ENCODE measurements at places on chromosomes 11 and 22.

DNA sequence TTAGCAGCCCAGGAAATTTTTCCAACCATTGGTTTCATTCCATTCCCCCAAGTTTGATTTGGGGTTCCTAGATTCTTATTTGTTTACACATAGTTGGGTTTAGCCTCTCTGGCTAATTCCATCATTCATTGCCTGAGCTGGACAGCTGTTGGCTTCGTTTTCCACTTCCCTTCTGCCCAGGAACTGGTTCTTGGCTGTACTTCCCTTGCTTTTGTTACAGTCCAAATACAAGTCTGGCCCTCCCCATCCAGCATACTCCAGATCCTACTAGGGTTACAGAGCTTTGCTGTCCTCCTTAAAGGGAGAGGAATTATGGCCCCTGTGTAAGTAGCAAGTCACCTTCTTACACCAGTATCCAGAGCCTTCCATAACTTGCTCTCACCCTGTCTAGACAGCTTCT, 356.3 kb downstream of the FAT3 start:
- DNase-seq: no peak

- DNase-seq: no peak
Observed at GRCh38 chr22:46935506-46936377, 173.3 kb downstream of the TBC1D22A start.

- no peak for DNase-seq
Observed at GRCh38 chr11:132913295-132913694, 619.0 kb downstream of the OPCML start.

- no peak for DNase-seq
Observed at GRCh38 chr22:30304495-30305244, 15.4 kb upstream of the CASTOR1 start.

DNA sequence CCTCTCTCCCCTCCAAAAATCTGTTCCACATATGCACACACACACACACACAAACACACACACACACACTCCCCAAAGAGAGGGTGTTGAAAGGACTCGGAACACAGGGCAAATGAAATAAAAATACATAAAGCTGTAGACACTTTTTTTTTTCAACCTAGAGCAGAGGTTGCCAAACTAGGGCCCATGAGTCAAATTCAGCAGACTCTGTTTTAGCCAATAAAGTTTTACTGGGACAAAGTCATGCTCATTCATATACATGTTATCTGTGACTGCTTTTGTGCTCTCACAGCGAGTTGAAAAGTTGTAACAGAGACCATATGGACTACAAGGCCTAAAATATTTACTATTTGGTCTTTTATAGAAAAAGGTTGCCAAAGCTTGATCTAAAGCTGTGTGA, 8.9 kb downstream of the IMMP1L start:
- no peak for DNase-seq

GRCh38 chr11:97279341-97279740, 889.5 kb downstream of the JRKL start:
- DNase-seq: no peak

DNA sequence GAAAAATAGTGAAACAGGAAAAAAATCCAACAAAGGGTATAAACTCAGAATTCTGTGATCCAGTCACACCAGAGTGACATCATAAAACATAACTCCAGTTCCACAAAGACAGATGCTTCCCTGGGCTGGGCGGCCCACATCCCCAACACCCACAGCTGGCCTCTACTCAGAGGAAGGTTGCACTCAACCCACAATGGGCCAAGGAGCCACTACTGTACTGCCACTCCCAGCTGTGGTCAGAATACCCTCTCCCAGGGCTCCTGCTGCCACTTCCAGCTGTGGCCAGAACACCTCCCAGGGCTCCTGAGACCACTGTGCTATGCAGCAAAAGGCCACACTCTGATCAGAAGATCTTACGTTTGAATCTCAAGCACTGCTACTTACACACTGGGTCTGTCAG, 18.3 kb downstream of the SMCO4 start:
- DNase-seq: no peak

GRCh38 chr11:93340223-93340622, 9.7 kb downstream of the DEUP1 start:
- DNase-seq: no peak

GRCh38 chr22:32623943-32624342, 149.3 kb downstream of the FBXO7 start:
- no peak for DNase-seq

- DNase-seq: no peak
Observed at GRCh38 chr11:75543806-75544205, 18.1 kb upstream of the GDPD5 start.

DNA sequence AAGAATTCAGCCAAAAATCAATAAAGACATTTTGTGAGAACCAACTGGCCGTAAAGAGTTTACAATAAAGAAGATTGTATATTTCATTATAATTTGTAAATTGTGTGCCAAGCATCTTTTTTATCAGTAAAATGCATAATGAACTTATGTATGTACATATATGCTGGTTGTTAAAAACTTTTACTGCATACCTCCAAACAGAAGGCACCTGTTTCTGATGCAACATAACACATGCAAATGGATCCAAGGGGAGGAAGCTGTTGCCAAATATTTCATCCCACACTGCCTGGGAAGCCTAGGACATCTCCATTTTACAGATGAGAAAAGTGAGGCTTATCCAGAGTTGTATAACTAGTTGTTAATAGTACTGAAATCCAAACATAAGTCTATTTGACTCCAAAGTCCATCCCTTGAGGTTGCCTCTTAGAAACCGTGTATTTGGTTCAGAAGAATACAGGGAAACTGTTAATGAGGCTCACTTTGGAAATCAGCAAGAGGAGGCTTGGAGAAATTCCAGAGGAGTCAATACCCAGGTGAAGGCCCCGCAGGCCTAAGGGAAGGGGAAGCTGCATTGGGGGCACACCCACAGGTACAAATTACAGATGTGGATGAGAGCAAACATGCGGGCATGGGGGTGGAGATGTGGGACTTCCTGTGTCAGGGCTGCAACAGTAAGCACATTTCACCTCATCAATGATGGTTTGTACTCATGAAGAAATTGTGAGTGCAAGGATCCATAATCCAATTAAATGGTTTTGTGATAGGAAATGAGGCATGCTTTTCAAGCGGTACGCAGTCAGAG, 51.1 kb downstream of the RCN1 start:
- DNase-seq: no peak

DNA sequence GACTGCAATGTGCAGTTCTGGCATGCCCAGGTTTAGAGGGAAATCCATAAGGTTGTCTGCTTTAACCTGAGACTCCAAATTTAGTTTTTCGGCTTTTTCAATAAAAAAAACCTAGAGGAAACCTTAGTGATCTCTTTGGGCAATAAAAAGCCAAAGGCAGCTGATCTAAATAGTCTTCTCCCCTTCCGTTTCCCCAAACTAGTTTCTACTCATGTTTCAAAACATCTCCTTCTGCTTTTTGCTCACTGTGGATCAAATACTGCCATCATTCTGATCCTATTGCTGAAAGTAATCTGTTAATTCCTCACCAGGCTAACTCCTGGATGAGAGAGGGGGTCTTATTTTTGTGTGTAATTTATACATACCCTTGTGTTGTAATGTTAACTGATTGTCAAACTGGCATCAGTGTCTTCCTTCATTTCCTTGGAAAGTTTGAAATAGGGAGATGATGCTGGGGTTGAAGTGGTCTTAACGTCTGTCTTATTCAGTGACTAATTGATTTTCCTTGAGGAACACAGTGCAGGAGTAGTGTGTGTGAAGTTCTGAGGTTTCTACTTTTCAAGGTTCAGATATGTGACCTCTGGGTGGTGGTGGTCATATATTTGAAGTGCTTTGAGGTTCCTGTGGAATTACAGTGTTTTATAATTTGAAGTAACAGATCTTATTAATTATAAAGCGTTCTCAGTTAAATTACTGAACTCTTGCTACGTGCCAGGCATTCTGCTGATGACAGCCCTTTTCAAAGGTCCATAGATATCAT, 55.0 kb downstream of the ARHGAP42 start:
- DNase-seq: no peak

- DNase-seq: no peak
Observed at GRCh38 chr11:132444911-132445310, 1074.5 kb downstream of the NTM start.

GRCh38 chr11:35811783-35812182, 132.1 kb upstream of the LDLRAD3 start:
- no peak for DNase-seq

- no peak for DNase-seq
Observed at GRCh38 chr11:121358760-121359159, 66.2 kb downstream of the SC5D start.

DNA sequence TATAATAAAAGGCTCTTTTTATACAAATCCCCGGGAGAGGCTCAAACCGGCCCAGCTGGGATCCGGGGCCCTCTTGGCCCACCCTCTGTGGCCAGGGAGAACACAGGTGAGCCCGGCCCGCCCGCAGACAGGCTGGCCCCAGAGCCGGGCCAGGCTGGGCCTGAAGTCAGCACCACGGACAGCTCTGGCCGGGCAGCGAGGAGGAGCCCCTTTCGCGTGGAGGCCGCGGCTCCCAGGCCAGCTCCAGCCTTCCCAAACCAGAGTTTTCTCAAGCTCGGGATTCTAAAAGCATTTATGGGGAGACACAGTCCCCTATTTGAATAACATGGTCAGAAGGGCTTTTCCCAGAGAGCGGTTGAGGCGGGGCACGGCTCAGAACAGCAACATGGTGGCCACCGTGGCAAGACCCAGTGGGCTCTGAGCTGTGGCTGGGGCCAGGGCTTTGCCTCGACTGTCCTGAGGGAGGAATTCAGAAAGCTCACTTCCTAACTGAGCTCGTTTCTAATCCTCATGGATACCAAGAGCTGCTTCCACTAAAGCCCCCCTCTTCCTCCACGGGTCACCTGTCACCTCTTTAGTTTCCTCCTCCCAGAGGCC, 115.4 kb downstream of the BRD1 start:
- no peak for DNase-seq

DNA sequence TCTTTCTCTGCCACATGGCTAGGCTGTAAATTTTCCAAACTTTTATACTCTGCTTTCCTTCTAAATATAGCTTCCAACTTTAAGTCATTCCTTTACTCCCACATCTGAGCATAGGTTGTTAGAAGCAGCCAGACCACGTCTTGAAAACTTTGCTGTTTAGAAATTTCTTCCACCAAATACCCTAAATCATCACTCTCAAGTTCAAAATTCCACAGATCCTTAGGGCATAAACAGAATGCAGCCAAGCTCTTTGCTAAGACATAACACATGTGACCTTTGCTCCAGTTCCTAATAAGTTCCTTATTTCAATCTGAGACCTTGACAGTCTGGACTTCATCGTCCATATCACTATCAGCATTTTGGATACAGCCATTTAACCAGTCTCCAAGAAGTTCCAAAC, 749.9 kb downstream of the METTL15 start:
- DNase-seq: no peak

- no peak for DNase-seq
Observed at GRCh38 chr11:959608-960007, 33.9 kb downstream of the AP2A2 start.

DNA sequence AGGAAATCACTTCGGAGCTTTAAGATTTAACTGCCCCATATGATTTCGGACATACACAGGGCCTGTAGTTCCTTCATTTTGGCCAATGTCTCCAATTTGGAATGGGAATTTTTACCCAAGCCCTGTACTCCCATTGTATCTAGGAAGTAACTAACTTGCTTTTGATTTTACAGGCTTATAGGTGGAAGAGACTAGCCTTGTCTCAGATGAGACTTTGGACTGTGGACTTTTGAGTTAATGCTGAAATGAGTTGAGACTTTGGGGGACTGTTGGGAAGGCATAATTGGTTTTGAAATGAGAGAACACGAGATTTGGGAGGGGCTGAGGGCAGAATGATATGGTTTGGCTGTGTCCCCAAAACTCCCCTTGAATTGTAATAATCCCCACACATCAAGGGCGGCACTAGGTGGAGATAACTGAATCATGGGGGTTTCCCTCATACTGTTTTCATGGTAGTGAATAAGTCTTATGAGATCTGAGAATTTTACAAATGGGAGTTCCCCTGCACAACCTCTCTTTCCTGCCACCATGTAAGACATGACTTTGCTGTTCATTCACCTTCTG, 130.5 kb downstream of the LARGE1 start:
- DNase-seq: no peak

DNA sequence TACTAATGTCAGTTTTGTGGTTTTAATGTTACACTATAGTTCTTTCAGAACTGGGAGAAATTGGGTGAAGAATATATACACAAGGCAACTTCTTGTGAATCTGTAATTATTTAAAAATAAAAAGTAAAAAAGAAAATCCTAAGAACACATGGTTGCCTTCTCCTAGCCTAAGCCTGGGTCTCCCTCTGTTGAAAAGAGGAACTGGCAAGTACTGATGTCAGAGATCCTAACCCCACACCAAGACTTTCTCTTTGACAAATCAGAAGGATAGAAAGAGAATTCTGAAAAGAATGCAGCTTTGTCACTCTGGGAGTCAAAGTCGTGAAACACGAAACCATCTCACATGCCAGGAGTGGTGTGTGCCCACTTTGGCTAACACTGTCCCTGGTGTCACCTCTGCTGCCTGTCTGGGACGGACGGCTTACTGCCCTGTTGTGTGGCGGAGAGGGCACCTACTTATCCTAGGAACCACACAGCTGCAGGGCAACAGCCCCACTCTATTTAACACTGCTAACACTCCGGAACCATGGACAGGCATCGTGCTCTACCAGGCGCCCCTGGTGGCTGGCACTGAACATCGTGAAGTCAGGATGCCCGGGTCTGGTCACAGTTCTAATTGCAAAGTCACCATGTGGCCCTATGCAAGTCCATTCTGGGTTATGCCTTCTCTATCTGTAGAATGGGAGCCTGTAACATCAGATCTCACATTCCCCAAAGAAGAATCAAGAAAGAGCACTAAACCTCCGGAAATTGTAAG, 108.7 kb upstream of the CD82 start:
- no peak for DNase-seq

- DNase-seq: no peak
Observed at GRCh38 chr11:26583550-26583949, 11.5 kb upstream of the MUC15 start.

- no peak for DNase-seq
Observed at GRCh38 chr11:59992425-59992824, 24.6 kb upstream of the OOSP4B start.

DNA sequence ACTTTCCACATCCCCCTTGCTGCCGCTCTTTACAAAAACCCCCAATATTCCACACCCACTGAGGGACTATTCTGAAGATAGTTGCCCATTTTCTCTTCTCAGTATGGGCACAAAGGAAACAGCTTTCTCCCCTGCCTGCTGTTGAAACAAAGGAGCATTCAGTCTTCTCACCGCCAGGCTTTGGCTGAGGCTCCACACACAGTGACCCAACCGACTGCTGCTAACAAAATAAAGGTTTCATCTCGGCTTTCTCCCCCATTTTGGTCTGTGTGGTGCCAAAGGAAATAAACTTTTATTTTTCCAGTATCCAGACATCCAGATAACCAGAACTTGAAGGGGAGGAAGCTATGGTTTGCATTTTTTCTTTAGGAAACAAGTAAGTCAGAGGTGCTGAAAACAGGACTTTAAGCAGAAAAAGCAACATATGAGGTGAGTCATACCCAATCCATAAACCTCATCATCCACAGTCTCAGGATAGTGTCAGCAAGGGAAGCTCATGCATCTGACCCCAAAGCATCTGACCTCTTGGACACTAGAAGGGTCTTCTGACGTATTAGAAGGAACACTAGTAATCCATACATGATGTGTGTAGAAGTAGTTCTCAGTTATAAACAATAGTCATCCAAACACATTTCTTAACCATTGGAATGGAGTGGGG, 6.4 kb downstream of the CLMP start:
- DNase-seq: no peak
